ENCODE measurements at places on chromosomes 6 and 20.

- peak; percentile 62 for DNase-seq
These were observed 45.9 kb upstream of the ZNFX1 start for GRCh38 chr20:49323622-49324238.

GRCh38 chr6:106046116-106046853, 39.9 kb upstream of the PRDM1 start:
- no peak for DNase-seq

GRCh38 chr6:15522427-15522826, 140.4 kb downstream of the DTNBP1 start:
- DNase-seq: peak; percentile 62

GRCh38 chr6:46961711-46962110, 40.0 kb upstream of the ADGRF5 start:
- DNase-seq: no peak

- DNase-seq: no peak
These were observed 56.2 kb upstream of the UFL1 start for GRCh38 chr6:96465321-96465903.

DNA sequence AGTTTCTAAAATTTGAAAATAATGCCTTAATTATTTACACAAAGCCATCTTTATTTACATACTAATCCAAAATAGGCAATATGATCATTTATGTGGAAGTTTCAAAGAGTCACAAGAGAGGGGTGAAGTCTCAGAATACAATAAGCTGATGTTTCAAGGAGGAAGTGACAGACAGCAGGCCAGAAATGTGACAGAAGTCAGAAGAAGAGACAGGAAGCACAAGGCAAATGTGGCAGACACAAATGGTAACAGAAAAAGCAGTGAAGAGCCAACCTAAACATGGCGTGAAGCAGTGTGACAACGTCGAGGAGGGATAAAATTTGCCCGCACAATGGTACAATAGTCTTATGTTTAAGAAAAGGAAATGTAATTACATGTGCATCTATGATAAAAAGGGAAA, 59.8 kb downstream of the SHPRH start:
- DNase-seq: no peak

GRCh38 chr20:703426-703825, 27.8 kb upstream of the SCRT2 start:
- no peak for DNase-seq

GRCh38 chr20:12264711-12265110, 347.0 kb downstream of the BTBD3 start:
- no peak for DNase-seq

GRCh38 chr6:116568111-116568510, 3.2 kb upstream of the RWDD1 start:
- no peak for DNase-seq

GRCh38 chr6:90107771-90108282, 188.8 kb downstream of the BACH2 start:
- DNase-seq: peak; percentile 68

- no peak for DNase-seq
These were observed 77.0 kb downstream of the WDR27 start for GRCh38 chr6:169624785-169625184.

GRCh38 chr6:100404051-100404450, 60.7 kb downstream of the SIM1 start:
- DNase-seq: no peak

- no peak for DNase-seq
These were observed 38.5 kb downstream of the FBXL4 start for GRCh38 chr6:98909236-98909635.

DNA sequence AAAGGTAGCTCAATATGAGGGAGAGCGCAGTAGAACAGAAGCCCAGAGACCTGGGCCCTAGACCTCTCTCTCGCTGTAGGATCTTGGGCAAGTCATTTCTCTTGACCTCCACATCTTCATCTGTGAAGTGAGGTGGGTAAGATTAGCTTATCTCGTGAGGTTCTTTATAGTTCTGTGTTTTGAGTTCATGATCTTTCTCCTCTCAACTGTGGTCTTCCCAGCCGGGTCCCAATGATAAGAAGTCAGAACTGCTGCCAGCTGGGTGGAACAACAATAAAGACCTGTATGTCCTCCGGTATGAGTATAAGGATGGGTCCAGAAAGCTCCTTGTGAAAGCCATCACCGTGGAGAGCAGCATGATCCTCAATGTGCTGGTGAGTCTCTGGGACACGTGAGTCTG, 6.9 kb downstream of the PSMF1 start:
- DNase-seq: no peak

DNA sequence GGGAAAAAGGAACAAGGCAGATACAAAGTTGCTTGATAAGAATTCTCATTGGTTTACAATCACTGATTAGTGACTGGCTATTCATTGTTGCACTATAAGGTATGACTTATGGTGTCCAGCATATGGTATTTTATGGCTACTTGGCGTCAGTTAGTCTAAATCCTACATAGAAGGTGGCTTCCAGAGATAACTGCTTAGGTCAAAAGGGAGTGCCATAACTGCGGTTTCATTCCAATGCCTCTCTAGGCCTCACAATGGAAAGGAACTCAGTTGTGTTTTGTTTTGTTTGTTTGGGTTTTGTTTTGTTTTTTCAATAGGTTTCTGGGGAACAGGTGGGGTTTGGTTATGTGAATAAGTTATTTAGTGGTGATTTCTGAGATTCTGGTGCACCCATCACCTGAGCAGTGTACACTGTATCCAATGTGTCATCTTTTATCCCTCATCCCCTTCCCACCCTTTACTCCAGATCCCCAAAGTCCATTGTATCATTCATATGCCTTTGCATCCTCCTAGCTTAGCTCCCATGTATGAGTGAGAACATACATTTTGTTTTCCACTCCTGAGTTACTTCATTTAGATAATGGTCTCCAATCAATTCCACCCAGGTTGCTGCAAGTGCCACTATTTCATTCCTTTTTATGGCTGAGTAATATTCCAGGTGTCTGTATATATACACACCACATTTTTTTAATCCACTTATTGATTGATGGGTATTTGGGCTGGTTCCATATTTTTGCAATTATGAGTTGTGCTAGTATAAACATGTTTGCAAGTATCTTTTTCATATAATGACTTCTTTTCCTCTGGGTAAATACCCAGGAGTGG, 7.0 kb downstream of the GOPC start:
- DNase-seq: no peak

- peak; percentile 81 for DNase-seq
These were observed 2.8 kb upstream of the RNASET2 start for GRCh38 chr6:166958926-166959861.

GRCh38 chr6:169170583-169170955, 83.1 kb downstream of the THBS2 start:
- DNase-seq: no peak

DNA sequence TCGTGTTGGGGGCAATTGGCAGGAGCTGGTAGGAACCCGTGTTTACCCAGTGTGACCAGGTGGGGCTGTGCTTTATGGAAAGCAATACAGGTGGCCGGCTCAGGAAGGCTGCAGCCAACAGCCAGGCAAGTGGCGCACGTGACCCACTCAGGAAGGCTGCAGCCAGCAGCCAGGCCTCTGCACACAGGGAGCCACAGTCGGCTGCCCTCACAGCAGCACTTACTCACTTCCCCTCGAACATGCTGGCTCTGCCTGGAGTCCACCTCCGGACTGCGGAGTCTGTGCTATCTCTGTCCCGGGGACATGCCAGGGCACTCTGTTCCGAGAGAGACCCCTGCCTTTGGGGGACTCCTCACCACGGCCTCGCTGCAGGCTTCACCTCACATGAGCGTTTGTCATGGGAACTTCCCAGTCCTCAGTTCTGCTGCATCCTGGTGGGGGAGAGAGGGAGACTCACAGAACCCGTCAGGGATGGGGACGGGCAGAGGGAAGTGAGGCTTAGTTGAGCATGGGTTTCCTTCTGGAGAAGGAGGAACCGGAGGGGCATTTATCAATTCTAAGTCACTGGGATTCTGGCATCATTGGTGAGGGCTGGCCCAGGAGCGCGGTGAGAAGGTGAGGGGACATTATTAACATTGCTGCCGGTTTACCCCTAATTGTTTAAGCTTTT, 76.8 kb downstream of the TTLL2 start:
- DNase-seq: no peak

DNA sequence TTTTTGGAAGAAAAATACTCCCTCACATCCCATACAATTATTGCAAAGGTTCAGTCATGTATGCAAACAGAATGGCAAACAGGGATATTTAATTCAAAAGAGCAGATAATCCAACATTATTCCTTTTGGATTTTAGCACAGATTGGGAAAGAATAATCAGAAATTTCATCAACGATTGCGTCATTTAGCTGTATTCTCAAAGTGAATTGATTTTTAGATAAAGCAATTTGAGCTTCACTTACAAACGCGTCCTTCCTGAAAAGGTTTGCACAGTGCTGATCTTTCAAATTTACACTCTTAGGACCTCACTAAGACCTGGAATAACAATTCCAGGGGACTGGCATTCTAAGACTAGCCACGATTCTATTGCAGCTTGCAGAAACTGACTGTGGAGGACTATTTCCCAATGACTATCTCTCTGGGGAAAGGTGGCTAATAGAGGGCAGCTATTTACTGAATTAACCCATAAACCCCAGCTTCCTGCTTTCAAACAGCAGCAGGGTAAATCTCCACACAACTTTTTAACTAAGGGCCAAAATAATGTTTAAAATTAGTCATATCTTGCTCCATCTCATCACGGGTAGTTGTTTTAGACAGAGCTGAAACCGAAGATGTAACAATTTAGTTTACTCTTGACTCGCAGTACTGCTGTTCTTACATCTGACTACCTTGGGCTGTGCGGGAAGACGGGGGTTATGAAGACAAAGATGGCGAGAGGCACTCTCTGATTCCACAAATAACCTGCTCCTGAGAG, 131.2 kb upstream of the FAM184A start:
- no peak for DNase-seq

DNA sequence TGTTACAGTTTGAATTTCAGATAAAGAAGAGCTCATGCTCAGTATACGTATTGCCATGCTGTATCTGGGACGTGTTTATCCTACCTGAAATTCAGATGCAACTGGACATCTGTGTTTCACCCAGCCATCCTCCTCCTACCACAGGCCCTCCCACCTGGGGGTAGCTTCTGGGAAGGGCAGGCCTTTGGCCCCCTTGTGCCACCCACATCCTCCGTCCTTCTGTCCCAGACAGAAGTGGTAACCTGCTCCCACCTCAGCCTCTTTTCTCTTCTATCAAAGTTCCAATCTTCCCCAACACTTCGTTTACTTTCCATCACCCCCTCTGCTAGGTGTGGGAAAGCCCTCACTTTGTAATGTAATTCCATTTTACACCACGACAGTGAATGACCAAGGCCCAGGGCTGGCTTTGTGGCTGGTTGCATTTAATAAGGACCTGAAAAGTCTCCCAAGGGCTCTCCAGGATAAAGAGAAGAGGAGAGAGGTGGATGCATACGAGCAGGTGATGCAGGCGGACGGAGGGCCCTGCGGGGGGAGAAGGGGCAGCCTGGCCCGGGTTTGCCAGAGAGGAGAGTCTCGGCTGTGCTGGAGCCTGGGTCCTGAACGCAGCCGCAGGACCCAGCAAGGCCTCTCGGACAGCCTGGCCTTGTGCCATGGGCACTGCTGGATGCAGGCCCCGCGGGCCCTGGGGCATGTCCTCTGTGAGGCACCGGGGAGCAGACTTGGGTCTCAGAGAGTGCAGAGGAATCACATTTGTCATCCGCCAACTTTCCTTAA, 98.4 kb downstream of the PSMB1 start:
- no peak for DNase-seq

GRCh38 chr6:91412532-91412931, 825.7 kb upstream of the MAP3K7 start:
- DNase-seq: no peak

DNA sequence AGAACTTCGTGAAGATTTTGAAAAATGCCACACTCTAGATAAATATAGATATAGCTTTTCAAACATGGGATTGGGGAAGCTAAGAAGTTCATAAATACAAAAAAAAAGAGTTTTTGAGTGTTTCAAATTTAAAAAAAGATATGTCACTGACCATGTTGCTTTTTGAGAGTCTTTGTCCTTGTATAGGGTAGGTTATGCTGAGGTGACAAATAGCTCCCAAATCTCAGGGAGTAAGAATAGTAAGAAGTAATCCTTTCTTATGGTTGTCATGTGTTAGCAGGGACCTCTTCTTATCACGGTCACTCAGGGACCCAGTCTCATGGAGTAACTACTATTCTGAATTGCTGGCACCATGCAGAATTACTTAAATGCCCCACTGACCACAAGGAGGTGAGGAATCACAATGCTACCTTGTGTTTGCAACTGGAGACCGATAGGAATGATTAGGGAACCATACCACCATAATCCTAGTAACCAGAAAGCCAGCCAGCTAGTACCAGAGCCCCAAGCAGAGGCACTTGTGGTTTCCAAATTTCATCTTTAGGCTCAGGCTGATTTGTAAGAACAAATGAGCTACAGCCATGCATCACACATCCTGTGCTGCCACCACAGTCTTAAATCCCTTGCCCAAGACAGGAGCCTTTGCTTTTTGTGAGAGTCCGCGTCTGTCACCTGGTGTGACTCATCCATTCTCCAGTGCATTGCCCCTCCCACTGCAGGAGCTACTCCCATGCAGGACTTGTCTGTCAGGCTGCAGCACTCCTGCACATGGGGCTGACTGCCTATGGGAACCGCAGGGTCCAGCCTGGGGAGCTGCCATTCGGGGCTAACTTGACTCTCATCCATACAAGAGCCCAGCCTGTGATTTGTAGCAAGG, 42.4 kb upstream of the ADGRF4 start:
- peak; percentile 64 for DNase-seq

DNA sequence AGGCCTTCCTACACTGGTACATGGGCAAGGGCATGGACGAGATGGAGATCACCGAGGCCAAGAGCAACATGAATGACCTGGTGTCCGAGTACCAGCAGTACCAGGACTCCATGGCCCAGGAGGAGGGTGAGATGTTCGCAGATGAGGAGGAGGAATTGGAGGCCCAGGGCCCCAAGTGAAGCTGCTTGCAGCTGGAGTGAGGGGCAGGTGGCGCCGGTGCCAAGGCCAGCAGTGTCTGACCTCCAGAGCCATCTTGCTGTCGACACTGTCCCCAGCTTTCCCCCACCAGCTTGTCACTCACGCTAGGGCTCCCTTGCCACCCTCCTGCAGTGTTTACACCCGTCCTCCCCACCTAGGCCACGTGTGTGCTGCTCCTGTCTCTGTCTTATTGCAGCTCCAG, 12.2 kb downstream of the GABRR2 start:
- no peak for DNase-seq

DNA sequence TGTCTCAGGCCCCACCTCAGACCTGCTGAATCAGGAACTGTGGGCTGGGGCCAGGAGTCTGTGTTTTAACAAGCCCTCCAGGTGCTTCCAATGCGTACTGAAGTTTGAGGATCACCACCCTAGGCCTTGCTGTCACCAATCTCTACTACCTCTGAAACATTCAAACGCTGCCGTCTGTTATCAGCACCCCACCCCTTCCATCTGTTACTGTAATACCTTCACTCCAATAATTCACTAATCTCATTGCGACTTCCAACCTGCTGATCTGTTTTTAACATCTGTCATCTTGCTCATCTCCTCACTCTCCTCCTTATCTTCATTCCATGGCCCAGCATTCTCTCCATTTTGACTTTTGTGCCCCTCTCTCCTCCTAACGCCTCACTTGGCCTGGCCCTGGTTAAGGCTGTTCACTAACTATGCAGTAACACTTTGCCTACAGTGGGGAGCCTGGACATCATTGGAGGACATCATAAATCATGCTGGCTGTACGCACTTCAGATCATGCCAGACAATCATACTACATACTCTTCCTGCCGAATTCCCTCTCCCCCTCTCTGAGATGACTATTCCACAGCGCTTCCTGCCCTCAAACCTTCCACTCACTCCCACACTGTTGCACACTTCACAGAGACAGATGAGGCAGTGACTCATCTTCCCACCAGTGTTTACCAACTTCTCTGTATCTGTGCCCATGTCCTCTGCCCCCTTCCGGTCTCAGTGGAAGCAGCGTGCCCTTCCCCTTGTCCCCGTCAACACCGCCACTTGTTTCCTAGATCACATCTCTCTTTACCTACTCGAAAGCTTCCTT, 3.0 kb upstream of the GUCA1B start:
- peak; percentile 71 for DNase-seq
